ENCODE measurements at places on chromosomes 5 and 9.

GRCh38 chr5:138491669-138492559 is 26.6 kb downstream of the EGR1 start:
- DNase-seq, result peak; percentile 52

DNA sequence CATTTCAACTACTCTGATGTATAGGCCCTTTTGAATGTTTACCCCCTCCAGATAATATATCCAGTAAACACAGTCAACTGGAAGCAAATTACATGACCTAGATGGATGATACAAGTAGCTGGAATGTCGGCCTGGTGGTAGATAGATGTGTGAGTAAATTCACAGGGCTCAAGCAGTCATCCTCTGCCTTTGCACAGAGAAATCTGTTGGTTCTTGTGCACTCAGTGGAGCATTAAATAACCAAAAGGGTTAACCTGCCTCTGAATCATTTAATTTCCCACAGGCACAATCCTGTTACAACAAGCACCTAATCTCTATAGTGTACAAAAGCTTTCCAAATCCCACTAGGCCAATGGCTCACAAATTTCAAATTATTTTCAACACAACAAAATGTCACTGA is 668.3 kb downstream of the DNAH5 start:
- DNase-seq, result no peak

DNA sequence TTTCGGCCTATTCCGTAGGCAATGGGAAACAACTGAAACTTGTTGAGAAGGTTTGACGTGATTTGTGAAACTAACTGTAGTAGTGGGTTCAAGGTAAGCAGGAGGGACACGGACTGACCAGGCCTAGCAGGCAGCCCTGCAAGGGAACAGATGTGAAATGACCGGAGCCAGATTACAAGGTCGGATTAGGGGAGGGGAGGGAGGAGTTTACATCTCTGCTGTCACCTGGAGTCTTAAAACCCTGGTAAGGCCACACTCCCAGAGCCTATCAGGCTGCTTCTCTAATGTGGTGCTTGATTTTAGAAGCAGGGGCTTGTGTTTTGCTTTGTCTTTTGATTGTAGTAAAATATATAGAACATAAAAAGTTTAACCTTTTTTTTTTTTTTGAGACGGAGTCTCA is 3.5 kb upstream of the SPTAN1 start:
- no peak for DNase-seq

DNA sequence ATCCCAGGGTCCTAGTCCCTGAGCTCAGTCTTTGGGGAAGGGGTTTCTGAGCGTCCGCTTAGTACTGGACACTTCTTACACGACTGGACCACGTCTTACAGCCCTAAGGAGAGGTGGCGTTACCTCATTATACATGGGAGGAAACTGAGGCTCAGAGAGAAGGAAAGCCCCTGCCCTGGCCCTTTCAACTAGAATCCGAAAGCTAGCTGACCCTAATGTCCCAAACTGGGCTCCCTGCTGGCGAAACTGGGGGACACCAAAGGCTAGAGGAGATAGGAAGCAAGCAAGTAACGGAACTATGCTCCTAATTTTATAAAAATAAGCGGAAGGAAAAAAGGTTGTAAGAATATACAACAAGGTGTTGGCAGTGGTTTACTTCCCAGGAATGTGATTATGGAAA is 14.2 kb downstream of the LHX6 start:
- no peak for DNase-seq

DNA sequence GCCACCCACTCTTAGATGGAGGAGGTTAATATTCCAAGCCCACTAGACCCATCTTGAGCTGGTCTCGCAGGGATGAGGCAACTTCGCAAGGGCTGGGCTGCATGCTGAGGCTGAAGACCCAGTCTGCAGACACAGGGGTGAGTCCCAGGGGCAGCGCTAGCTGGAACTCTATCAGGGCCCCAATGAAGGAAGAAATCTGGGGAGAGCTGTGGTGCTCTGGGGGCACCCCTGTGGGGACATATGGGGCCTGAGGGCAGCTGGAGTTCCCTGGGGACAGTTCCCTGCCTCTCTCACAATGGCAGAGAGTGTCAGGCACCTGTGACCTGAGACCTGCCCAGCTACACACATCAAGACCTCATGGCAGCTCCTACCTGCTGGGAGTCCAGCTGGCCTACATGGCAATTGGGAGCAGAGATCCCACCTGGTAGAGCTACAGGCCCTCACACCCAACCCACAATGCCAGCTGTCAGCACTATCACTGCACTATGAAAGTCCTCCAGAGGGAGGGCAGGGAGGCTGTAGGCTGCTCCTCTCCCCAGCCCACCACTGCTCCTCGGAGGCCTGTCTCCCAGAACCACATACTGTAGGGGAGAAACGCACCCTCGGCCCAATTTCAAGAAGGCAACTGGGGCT is 202.2 kb downstream of the GABBR2 start:
- DNase-seq, result no peak

- DNase-seq, result no peak
These were observed 110.7 kb upstream of the EFNA5 start for GRCh38 chr5:107781451-107781850.
